ENCODE measurements at places on chromosomes 12 and 14.

GRCh38 chr14:20631023-20631879 lies 10.2 kb downstream of the OR6S1 start:
- peak; percentile 14 for DNase-seq

DNA sequence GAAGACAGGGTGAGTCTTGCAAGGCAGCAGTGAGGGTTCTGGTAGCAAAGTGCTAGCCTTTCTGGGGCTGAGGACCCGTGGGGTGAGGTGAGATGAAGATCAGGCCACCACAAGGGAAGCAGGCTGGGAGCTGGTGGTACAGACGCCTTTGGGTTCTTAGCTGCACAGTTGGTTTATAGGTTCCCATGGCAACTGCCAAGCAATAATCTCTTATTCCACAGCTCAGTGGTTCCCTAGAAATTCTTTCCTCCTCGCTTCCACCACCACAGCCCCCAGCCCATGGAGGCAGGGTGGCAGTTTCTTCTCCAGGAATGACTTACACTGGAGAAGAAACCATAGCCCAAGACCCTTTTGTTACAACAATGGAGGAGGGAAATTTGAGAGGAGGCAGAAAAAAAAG lies 82.1 kb downstream of the CMKLR1 start:
- DNase-seq: no peak

DNA sequence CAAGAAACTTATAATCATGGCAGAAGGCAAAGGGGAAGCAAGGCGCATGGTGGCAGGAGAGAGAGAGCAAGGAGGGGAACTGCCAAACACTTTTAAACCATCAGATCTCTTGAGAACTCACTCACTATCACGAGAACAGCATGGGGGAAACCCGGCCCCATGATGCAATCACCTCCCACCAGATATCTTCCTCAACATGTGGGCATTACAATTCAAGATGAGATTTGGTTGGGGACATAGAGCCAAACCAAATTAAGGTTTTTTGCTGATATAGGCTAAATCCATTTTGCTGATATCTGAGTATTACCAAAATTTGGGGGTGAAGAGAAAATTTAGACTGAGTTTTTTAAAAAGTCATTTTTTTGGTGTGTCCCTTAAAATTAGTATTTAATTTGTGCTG lies 54.9 kb upstream of the TMX1 start:
- no peak for DNase-seq

GRCh38 chr12:53706080-53706479 lies 21.2 kb downstream of the CALCOCO1 start:
- DNase-seq: no peak

DNA sequence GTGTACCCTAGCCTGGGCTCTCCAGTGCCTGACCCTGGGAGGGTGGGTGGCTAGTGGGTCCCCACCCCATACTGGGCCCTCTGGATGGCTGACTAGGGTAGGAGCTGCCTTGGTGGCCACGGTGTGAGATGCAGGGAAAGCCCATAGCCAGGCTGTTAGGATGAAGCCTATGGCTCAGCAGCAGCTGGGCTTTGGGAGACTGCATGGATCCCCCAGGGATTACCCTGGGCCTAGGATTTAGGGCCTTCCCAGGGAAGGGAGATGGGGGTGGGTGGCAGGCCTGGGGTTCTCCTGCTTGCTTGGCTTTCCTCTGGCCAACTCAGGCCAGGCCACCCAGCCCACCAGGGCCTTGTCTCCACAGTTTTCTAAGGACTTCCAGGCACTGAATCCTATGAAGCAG lies 6.3 kb downstream of the GSTZ1 start:
- no peak for DNase-seq

DNA sequence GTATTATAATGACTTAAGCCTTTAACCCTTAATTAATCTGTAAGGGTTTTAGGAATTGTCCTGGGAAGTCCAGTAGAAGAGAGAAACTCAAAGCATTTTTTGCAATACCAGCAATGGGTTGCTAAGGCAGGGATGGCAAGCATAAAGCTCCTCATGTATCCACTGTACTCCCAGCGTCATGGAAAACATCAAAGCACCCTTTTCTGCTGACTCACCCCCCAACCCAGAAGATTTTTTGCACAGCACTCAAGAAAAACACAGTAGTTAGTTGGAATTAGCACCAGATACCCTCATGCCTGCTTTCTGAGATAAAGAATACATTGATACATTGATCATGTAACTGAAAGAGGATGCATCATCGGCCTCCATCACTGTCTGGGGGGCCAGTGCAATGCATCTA lies 199.1 kb upstream of the CNOT2 start:
- DNase-seq: no peak

All from AML-193 (cell line).